ENCODE measurements at places on chromosomes 5 and 9. TPM values are rescaled to one million over a fixed set of nuclear protein-coding genes. Genes with fewer than 3 reads are reported as not detected.

The OR1Q1 gene
- total RNA-seq: not detected

The ANKRD18B gene
- not detected for total RNA-seq

The SLC36A2 gene
- 0.16 TPM for total RNA-seq

DNA sequence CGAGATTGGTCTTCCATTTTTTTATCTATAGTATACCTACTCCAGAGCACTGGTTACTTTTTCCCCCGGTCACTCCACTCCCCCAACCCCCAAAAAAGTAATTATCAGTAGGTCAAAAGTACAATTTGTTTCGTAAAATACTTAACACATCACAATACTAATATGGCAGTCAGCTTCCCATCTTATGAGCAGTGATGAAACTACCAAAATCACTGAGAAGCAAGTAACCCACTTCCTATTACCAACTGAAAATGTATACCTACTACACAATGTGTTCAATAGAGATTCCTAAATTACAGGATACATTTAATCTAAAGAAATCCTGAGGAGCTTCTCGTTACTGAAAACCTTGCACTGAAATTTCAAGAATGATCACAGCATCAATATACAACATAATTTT is 1.9 kb downstream of the CERT1 start:
- H3K27ac ChIP-seq: no peak overlapping the region
- H3K36me3 ChIP-seq: peaks cover under 1% of the 10 kb centered on the region
- peak overlapping the region; percentile 89 for H3K4me3 ChIP-seq
- H3K4me1 ChIP-seq: peaks cover 55% of the 10 kb centered on the region
- DNase-seq: no peak

DNA sequence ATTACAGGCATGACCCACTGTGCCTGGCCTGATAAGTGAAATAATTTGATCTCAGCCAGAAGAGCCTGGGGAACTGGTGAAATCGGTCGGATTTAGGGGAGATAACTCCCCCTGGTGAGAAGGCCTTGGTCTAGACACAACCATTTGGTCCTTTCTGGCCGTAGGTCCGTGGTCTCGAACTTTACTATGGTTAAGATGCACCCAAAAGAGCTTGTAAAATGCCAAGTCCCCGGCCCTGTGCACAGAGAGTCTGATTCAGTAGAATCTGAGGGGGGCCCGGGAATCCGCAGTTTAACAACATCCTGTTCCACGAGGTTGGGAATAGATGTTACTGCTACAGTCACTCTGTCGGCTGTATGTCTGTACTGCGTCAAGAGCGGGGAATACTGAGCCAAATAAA is 140.7 kb downstream of the C9orf50 start:
- no peaks in the 10 kb centered on the region for H3K36me3 ChIP-seq
- H3K27ac ChIP-seq: peak overlapping the region; percentile 98
- no peaks in the 10 kb centered on the region for H3K27me3 ChIP-seq
- peaks cover 60% of the 10 kb centered on the region for H3K4me1 ChIP-seq
- no peak for DNase-seq

GRCh38 chr9:38278931-38279679 is 113.4 kb upstream of the ALDH1B1 start:
- no peaks in the 10 kb centered on the region for H3K4me1 ChIP-seq
- no peak overlapping the region for H3K4me3 ChIP-seq
- no peak overlapping the region for H3K27ac ChIP-seq
- peaks cover 28% of the 10 kb centered on the region for H3K27me3 ChIP-seq

GRCh38 chr9:96758845-96759673 is 18.8 kb downstream of the ZNF510 start:
- H3K27me3 ChIP-seq: no peaks in the 10 kb centered on the region
- no peak overlapping the region for H3K4me3 ChIP-seq
- peaks cover 96% of the 10 kb centered on the region for H3K36me3 ChIP-seq
- no peak for DNase-seq
- H3K27ac ChIP-seq: no peak overlapping the region
- no peaks in the 10 kb centered on the region for H3K4me1 ChIP-seq

DNA sequence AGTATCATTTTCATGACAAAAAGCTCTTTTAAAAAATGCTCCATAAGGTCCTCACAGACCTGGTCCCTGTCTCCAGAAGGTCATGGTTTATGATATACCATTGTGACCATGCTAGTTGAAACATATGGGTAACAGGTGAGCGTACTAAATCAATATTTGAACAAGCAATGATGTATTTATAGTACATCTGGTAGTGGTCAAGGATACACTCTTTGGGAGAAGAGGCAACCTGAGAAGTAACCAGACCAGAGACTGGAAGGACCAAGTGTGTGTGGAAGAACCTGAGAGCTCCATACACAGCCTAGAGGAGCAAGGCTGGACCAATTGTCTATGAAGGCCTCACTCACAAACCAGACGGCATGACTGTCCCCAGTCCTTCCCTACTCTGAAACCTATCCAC is 55.1 kb downstream of the LHFPL2 start:
- H3K4me3 ChIP-seq: no peak overlapping the region
- H3K36me3 ChIP-seq: no peaks in the 10 kb centered on the region
- no peak for DNase-seq
- peaks cover 79% of the 10 kb centered on the region for H3K4me1 ChIP-seq

DNA sequence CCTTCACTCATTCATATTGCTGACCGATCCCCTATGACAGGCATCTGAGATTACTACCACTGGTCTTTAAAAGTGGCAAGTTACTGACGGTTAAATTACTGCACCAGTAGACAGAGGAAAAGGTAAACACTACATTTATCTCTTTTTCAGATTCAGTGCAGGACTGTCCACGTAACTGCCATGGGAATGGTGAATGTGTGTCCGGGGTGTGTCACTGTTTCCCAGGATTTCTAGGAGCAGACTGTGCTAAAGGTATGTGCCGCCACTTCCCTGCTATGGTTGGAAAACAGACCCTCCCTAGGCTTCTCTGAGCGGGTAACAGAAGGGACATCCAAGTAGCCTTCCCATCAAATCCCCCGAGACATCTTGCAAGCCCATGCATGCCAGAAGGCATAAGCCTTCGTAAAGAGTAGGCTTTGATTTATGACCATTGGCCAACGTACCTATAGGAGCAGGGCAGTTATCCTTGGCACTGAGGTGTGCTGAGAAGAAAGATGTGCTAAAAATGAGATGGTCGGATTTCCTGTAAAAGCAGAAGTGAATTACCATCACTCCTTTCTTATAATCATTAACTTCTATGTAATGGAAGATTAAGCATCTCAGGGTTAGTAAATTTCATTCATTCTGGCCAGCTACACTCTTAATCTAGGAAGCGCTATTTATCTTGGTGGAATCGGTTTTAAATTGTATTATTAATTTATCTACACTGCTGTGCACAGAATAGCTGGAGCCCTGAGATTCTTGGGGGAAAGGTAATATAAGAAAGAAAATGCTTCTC is 193.4 kb upstream of the WWC1 start:
- peaks cover 4% of the 10 kb centered on the region for H3K4me1 ChIP-seq
- no peak overlapping the region for H3K27ac ChIP-seq
- no peak overlapping the region for H3K4me3 ChIP-seq
- no peaks in the 10 kb centered on the region for H3K27me3 ChIP-seq
- peaks cover 31% of the 10 kb centered on the region for H3K36me3 ChIP-seq
- DNase-seq: no peak

DNA sequence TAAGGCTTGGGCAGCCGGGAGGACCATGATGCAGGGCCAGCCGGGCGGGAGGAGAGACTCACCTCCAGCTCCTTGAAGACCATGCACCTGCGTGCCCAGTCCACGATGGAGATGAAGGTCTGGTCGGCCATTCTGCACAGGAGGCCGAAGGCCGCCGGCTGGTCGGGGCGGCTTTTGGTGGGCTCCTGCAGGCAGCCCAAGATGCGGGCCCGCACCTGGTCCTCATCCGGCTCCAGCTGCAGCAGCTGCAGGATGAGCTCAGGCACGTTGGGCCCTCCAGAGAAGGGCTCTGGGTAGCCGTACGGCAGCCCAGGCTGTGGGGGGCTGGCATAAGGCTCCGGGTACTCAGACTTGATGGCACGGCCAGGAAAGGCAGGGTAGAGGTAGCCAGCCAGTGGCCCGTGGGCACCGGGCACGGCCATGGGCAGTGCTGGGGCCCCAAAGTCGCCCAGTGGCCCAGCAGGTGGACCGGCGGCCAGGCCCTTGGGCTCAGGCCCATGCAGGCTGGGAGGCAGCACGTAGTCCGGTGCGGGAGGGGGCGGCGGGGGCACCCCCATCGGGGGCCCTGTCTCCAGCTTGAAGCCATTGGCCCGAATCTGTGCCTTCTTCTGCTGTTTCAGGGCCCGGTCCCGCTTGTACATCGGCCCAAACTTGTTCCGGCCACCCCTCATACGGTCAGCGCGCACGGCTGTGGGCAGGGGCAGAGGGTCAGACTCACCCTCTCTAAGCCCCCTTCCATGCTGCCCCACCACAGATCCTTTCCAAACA is 7.0 kb downstream of the NR5A1 start:
- peaks cover 21% of the 10 kb centered on the region for H3K4me1 ChIP-seq
- peaks cover 82% of the 10 kb centered on the region for H3K27me3 ChIP-seq
- H3K4me3 ChIP-seq: no peak overlapping the region

DNA sequence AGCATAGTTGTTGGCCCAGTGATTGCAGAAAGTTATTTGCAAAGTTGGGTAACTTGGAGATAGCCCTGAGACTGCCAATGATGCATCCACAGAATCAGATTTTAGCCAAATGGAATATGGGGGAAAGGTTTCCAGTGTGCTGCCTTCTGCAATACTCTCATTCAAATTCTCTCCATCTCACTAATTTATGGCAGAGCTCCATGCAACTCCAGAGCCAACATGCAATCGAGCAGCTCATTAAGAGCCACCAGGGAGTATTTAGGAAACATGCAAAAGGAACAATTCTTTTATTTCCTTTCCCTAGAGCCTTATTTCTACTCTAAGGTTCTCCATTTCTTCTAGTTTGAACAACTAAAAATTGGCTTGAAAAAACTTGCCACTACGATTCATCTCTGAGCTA is 135.9 kb upstream of the MARCHF11 start:
- no peaks in the 10 kb centered on the region for H3K36me3 ChIP-seq
- no peaks in the 10 kb centered on the region for H3K27me3 ChIP-seq
- no peak overlapping the region for H3K4me3 ChIP-seq
- H3K27ac ChIP-seq: no peak overlapping the region
- no peak for DNase-seq
- no peaks in the 10 kb centered on the region for H3K4me1 ChIP-seq

GRCh38 chr5:2874099-2874498 is 122.6 kb upstream of the IRX2 start:
- DNase-seq: no peak
- no peak overlapping the region for H3K27ac ChIP-seq
- H3K4me1 ChIP-seq: no peaks in the 10 kb centered on the region
- peaks cover 23% of the 10 kb centered on the region for H3K27me3 ChIP-seq

- no peak overlapping the region for H3K27ac ChIP-seq
- no peak overlapping the region for H3K4me3 ChIP-seq
- DNase-seq: no peak
- no peaks in the 10 kb centered on the region for H3K27me3 ChIP-seq
- no peaks in the 10 kb centered on the region for H3K4me1 ChIP-seq
Measured at GRCh38 chr9:27482709-27483108, 41.4 kb upstream of the IFNK start.

GRCh38 chr9:135993409-135993742 is 32.2 kb upstream of the UBAC1 start:
- no peaks in the 10 kb centered on the region for H3K27me3 ChIP-seq
- peaks cover 55% of the 10 kb centered on the region for H3K4me1 ChIP-seq
- peak overlapping the region; percentile 96 for H3K27ac ChIP-seq

DNA sequence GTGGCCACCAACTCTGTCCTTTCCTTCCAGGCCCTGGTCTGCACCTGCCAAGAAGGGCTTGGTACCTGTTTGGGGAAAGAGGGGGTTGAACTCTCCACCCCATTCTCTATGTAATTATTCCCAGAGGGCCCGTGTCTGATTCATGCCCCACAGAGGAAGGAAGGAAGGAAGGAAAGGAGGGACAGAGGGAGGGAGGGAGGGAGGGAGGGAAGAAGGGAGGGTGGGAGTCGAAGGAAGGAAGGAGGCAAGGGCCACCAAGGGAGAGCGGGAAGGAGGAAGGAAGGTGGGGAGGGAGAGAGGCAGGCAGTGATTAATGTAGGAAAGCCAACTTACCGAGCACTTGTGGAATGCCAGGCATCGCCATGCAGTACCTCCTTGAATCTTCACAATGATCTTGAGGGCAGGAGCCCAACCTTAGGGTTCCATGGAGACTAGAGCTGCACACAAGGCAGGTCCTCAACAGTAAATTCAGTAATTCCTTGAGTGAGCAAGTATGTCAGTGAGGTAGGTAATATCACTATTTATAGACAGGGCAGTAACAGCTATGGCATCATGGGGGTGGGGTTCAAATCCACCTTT is 75.8 kb downstream of the FGF18 start:
- DNase-seq: no peak
- H3K36me3 ChIP-seq: no peaks in the 10 kb centered on the region
- H3K4me1 ChIP-seq: peaks cover 36% of the 10 kb centered on the region

DNA sequence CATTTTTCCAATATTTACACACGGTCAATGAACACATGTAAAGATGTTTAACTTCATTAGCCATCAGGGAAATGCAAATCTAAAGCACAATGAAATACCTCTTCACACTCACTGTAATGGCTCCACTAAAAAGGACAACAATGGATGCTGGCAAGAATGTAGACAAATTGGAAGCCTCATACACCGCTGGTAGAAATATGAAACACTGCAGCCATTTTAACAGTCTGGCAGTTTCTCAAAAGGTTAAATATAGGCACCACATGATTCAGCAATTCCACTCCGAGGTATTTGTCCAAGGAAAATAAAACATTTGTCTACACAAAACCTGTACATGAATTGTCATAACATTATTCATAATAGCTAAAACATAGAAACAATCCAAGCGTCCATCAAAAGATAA is 20.0 kb downstream of the RNF145 start:
- no peak for DNase-seq
- no peak overlapping the region for H3K4me3 ChIP-seq
- no peak overlapping the region for H3K27ac ChIP-seq
- H3K36me3 ChIP-seq: peaks cover 25% of the 10 kb centered on the region
- H3K27me3 ChIP-seq: no peaks in the 10 kb centered on the region

DNA sequence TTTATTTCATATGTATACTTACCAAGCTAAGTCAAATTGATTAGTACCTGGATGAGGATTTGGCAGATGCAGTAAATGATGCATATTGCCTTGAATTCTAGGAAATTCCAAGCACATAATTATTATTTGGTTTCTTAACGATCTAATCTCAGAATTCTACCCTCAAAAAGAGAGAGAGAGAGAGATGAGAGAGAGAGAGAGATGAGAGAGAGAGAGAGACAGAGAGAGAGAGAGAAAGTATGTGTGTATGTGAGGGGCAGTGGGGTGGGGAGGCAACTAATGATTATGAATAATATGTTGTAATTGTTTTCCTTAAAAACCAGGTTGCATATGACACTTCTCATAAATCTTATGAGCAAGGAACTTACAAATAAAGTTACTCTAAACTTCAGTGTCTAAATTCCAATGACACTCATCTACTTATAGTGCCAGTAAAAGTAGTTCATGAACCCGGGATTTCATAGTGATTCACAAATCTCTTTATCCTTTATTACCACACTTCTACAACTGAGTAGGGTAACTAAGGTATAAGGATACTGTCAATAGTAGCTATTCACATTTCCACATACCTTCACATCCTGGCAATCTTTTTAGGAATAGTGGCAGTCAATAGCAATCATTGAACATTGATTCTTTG is 60.5 kb upstream of the EDIL3 start:
- H3K27me3 ChIP-seq: no peaks in the 10 kb centered on the region
- no peak overlapping the region for H3K4me3 ChIP-seq
- no peak overlapping the region for H3K27ac ChIP-seq
- H3K4me1 ChIP-seq: no peaks in the 10 kb centered on the region
- no peaks in the 10 kb centered on the region for H3K36me3 ChIP-seq

GRCh38 chr5:80763873-80764647 is 109.3 kb upstream of the DHFR start:
- no peak overlapping the region for H3K4me3 ChIP-seq
- H3K27me3 ChIP-seq: no peaks in the 10 kb centered on the region
- peaks cover 19% of the 10 kb centered on the region for H3K36me3 ChIP-seq
- no peaks in the 10 kb centered on the region for H3K4me1 ChIP-seq
- H3K27ac ChIP-seq: no peak overlapping the region

- no peak overlapping the region for H3K4me3 ChIP-seq
- H3K27ac ChIP-seq: peak overlapping the region; percentile 75
- no peak for DNase-seq
- H3K4me1 ChIP-seq: peaks cover 30% of the 10 kb centered on the region
Measured at GRCh38 chr5:140205216-140205615, 30.2 kb downstream of the CYSTM1 start.

All from left ventricle myocardium inferior (tissue), 1 donor.